ENCODE measurements at places on chromosomes 2 and 18.
A peak's percentile ranks its signal among the peaks of the same experiment; 100 is the strongest.

GRCh38 chr18:34741401-34741800 lies 31.3 kb downstream of the DTNA start:
- DNase-seq, result no peak

DNA sequence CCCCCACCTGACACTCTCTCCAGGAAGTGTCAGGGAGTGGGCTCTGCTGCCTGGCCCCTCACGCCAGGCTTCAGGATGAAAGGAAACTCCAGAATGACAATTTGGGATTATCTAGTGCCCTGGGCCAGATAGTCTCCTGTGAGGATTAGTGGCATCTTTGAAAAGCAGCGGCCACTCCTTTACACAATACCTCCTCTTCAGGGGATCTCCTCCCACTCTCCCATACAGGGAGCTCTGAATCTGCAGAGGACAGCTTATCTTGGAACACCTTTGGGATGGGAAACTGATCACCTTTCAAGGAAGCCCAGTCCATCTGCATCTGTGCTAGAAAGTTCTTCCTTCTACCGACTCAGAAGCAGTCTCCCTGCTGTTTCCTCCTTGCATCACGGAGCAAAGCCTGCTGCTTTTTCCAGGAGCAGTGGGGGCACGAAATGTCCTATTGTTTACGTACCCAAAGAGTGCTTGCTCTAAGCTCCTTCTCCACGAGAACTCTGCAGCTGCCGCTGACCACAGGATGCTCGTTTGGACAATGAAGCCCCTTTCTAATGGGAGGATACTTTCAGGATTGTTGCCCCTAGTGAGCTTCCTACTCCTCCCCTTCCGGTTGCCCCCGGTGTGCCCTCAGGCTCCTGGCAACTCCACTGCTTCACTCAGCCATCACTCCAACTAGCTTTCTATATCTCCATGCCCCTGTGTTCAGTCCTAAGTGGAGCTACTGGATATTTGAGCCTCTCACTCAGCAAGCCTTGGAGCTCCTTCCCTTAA lies 31.5 kb downstream of the SIX3 start:
- DNase-seq, result no peak

DNA sequence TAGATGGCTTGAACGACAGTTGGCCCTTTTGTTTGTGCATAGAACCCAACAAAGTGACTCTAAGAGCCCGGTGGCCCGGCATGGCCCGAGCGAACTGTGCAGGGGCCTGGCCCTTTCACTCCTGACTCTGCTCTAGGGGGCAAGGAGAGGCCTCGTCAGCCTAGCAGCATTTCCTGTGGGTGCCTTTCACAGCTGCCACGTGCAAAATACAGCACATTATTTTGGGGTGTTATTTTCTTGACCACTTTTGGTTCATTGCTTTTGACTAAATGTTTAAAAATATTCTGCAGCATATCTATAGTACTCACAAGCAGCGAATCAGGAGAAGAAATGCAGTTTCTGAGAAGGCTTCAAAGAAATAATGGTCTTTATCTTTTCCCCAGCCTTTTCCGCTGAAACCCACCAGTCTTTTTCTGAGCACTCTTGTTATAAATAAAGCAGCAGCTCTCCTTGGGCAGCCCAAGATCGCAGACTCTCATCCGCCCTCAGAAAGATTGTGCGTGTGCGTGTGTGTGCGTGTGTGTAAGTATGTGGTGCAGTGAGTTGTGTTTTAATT lies 31.3 kb downstream of the DGKD start:
- DNase-seq, result no peak

GRCh38 chr2:174573621-174574081 lies 24.0 kb downstream of the WIPF1 start:
- no peak for DNase-seq

GRCh38 chr2:134144081-134144596 lies 109.7 kb upstream of the MGAT5 start:
- no peak for DNase-seq

DNA sequence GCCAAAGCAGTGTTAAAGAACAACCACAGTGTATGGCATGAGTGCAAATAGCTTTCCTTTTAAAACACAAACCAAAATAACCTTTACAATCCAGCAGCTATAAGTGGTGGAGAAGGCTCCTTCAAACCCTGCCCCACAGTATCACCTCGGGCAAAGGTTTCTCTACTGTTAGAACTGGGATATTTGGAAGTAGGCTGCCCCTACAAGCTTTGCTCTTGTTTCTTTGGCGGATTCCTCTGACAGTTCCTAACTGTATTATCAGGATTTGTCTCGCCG lies 214.8 kb downstream of the ZNF521 start:
- no peak for DNase-seq

- no peak for DNase-seq
Observed at GRCh38 chr2:85248773-85249509, 78.8 kb downstream of the TGOLN2 start.

GRCh38 chr18:48336332-48336731 lies 72.9 kb downstream of the ZBTB7C start:
- no peak for DNase-seq

GRCh38 chr2:28717339-28717758 lies 34.3 kb upstream of the PPP1CB start:
- no peak for DNase-seq

GRCh38 chr2:171522052-171522787 lies at the start of gene CYBRD1:
Gene CYBRD1, plus strand, starts transcription at chr2:171522474. Its CDS starts 72 bp downstream, at chr2:171522546.
- DNase-seq, result no peak

GRCh38 chr18:65567372-65567771 lies 183.4 kb upstream of the CDH7 start:
- peak; percentile 3 for DNase-seq

DNA sequence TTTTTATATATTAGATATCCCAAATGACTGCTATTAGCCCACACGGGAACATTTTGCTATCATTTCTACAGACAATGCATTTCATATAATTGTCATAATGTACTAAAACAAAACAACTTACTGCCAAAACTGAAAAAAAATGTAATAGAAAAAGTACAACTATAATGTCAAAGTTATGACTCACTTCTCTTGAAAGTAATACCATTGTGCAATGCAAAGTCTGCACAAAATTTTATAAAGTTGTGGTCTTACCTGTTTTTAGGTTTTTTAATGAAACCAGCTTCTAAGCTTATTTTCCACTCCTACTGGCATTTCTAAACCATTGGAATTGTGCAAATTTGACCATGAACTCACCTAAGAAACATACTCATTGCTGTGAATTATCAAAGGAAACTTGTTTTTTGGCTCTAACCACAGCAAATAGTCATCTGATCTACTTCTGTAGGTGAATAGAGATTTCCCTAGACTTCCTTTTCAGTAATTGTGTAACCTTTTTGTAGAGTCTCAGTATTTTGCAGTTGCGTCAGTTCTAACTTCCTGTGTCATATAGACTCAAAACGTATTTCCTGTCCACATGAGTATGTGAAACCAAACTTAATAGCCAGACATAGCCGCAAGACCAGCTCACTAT lies 31.9 kb upstream of the TFPI start:
- no peak for DNase-seq

GRCh38 chr2:113972766-113973165 lies 82.9 kb downstream of the ACTR3 start:
- no peak for DNase-seq

DNA sequence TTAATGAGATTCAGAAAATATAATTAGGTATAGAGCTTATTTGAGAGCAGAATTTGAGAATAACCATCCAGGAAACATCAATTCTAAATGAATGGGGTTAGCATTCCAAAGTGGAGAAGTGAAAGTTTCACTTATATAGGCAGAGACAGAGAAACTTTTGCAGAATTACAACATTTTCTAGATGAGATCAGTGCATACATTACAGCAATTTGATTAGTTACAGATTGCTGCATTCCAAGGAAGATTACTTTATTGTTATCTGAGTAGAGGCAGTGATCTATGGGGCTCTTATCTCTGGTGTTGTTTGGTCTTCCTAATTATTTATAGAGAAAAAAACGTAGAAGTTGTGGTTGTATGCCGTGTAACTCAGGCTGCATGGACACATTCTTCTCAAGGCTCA lies 373.8 kb upstream of the SYT4 start:
- no peak for DNase-seq

- DNase-seq, result no peak
Observed at GRCh38 chr2:31426096-31426495, 11.6 kb upstream of the XDH start.

GRCh38 chr2:98665677-98666076 lies 57.3 kb downstream of the UNC50 start:
- no peak for DNase-seq

GRCh38 chr2:3588084-3588483 lies 6.8 kb upstream of the COLEC11 start:
- no peak for DNase-seq

DNA sequence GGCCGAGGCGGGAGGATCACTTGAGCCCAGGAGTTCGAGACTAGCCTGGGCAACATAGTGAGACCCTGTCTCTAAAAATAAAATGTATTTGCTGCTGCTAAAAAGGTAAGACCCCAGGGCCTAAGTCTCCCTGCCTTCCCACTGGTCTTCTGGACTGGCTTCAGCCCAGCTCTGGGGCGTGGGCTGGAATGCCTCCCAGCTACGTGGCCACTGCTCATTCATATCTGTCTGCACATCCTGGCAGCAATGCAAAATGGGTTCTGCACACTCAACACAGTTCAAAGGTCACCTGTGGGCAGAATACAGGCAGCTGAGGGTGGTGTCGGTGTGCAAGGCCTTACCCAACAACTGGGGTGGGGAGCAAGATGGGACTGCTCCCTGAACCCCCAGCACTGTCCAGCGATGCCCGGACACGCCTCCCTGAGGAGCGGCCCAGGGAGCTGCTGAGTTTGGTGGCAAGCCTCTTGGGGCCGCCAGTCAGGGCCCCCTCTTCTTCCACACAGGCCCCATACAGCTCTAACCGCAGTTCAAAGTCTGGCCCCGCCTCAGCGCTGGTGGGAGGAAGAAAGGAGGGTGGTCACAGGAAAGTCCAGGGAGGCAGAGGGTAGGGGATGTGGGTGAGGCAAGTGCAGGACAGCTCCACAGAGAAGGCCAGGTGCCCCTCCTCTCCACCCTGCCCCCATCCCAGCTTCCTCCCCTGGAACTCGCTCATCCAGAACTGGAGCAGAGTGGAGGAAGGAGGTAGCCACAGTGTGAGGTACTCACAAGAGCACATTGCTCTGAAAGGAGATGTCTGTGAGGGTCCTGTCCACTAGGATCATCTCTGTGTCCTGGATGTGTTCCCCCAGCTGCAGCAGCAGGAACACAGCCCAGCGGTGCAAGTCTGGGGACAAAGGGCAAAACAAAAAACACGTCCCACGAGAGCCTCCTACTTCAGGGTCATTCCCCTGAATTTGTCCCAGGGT lies 8.2 kb downstream of the WDR54 start:
- no peak for DNase-seq

- no peak for DNase-seq
Observed at GRCh38 chr2:236083934-236084333, 84.3 kb downstream of the GBX2 start.

DNA sequence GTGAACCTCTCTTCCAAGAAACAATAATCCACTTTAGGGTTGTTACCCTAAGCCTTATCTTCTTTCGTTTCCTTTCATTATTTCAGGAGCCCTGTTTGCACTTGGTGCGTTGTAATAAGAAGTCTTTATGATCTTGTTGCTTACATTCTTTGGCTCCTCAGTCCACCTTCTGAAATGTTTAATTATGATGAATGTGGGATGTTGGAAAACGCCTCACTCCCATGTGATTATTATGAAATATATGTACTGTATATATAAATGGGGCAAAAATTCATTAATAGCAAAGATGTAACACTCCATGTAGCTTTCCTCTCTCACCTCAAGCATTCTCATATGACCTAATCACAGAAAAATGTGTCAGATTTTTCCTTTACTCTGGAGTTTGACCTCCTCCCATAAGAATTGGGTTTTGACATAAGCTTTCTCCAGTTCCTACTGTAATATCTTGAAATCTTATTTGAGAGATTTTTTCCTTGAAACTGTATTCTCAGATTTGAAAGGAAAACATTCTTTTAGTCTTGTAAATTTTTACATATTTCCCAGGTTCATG lies 397.2 kb upstream of the FANCL start:
- no peak for DNase-seq

GRCh38 chr2:219120082-219120481 lies 40.5 kb downstream of the NHEJ1 start:
- no peak for DNase-seq

- no peak for DNase-seq
Observed at GRCh38 chr2:26650713-26651469, 9.7 kb upstream of the CIB4 start.

- no peak for DNase-seq
Observed at GRCh38 chr2:197498937-197499593, 575 bp downstream of the HSPD1 start.

- DNase-seq, result no peak
Observed at GRCh38 chr2:105872830-105873229, 128.1 kb downstream of the NCK2 start.

DNA sequence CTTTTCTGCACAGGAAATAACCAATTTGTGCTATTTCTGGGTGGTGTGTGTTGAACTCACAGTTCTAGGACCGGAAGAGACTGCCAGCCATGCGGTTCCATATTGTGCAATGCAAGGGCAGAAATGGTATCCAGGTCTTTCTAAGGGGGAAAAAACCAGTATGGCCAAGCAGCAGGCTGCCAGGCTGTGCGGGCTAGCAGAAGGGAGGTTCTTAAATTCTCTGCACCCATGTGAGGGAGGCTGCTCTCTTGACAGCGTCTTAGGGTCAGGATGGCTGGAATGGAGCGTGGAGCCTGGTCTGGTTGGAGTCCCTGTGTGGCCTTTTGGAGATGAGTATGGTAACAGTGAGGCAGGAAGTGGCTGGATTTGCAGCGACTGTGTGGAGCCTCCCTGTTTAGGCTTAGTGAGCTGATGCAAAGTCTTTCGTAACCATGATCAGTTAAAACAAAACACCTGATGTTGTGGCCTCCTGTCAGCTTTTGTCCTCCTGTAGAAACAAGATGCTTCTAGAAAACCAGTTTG lies 52.6 kb downstream of the NCK2 start:
- no peak for DNase-seq

DNA sequence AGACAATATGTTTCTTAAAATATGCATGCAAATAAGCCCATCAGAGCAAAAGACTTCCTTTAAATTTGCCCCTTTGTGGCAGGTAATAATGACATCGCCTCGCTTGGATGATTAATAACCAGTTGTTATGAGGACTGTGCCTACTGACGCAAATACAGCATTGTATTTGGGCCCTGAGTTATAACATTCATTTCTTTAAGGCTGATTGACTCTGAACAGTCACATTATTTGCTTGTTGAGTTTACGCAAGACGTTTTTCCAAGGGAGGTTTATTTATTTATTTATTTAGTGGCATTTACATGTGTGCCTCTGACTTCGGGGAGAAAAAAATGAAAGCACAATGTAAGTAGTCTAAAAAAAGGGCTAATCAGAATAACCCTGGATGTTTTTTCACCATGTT lies 88.3 kb downstream of the SLC8A1 start:
- no peak for DNase-seq

GRCh38 chr2:226798422-226799210 lies 1.0 kb downstream of the IRS1 start:
- DNase-seq, result no peak

Data from NT2/D1 (cell line).